HEK293T (cell line): ENCODE measurements at places on chromosomes 6 and 20.

DNA sequence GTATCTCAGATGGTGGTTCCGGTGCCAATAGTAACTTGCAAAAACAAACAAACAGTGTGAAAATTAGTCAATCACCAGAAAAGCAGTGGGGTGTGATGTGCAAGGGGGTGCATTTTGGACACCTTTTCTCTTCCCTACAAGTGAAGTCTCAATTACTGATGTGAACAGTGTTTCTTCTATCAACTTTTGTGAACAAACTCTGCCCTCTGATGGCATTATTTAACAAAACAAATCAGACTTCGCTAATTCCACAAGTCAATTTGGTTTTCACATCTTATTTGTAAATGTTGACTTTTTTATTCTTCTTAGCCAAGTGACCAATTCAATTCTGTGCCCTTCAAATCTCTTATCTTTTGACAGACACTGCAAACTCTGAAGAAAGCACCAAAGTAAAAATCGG, 212.2 kb downstream of the UST start:
- DNase-seq: no peak

GRCh38 chr20:36479938-36480337, 61.4 kb upstream of the MYL9 start:
- no peak for DNase-seq

DNA sequence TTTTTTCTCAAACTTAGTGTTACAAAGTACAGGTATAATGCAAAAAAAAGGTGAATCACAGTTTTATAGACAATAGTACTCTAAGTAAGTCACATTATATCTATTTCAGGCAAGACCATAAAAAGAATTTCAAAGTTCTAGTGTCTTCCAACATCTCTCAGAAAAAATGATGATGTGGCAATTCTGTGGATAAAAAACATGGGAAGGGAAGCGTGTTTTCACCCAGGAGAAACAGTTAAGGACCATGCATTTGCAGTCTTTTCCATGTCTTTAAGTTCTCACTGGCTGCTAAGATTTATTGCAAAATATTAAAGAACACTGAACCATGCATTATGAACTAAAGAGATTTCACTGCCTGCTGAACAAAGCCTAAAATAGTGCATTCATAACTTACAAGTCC, 1.8 kb downstream of the SSR1 start:
- DNase-seq: no peak

DNA sequence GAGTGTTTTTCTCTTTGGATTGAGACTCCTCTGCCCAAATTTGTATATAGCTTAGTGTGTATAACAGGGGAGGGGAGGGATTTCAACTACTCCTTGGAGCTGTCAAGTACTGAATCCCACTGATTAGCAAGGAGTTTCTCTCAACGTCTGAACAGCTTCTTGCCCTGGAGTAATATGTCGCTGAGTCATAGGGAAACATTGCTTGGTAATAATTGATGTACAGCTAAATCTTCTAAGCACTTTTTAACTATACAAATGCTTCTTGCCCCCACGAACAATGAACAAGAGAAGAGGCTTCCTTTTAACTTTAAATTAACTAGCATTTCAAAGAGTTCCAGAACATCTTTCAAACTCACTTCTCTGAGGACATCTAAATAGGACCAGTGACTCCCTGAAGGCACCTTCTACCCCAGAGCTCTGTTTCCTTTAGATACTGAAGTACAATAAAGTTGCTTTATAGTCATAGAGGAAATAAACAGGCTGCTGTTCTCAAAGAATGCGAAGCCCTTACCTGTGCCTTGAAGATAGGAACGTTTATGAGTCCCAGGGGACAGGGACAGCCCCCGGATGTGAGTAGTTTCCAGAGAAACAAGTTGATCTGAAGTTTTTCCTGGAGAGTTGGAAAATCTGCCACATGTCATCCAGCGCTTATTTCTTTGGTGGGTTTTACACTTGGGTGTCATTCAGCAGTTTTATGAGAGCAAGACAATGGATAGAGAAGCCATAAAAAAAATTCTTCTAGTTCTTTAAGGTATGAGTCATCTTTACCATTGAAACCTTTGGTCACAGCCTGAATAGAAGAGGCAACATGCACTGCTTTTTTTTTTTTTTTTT, 462.5 kb upstream of the BTBD3 start:
- no peak for DNase-seq

DNA sequence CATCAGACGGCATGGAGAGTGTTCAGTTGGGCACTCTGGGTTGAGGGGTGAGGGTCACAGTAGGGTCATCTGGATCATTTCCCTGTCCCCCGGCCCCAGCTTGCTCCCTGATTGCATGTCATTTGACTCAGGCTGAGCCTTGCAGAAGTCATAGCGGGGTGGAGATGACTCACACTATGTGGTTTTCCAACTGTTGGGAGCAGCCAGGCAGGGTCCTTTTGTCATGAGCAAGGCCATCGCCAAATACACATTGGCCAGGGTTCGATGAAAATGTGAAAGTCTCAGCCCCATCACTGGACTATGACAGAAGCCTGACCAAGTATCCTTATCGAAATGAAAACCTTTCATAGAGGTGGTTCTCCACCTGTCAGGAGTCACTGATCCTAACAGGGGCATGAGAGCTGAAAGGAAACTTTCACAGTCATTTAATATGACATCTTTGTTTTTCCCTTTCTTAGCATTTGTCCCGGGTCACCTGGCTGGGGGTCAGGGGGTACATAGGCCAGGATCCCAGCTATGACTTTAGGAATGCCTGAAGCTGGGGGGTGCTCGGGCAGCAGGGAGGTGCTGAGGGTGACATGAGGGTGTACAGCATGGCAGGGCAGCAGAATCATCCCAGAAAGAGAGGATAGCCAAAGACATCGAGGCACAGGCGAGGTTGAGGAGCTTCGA, 70.2 kb upstream of the CD93 start:
- DNase-seq: no peak

GRCh38 chr6:124722141-124722878, 239.9 kb upstream of the RNF217 start:
- DNase-seq: no peak

GRCh38 chr20:37914672-37915433, 11.9 kb downstream of the VSTM2L start:
- DNase-seq: peak; percentile 38

- no peak for DNase-seq
These were observed 138.0 kb upstream of the RREB1 start for GRCh38 chr6:6969761-6970223.

GRCh38 chr6:83127258-83127657, 59.8 kb downstream of the DOP1A start:
- no peak for DNase-seq

DNA sequence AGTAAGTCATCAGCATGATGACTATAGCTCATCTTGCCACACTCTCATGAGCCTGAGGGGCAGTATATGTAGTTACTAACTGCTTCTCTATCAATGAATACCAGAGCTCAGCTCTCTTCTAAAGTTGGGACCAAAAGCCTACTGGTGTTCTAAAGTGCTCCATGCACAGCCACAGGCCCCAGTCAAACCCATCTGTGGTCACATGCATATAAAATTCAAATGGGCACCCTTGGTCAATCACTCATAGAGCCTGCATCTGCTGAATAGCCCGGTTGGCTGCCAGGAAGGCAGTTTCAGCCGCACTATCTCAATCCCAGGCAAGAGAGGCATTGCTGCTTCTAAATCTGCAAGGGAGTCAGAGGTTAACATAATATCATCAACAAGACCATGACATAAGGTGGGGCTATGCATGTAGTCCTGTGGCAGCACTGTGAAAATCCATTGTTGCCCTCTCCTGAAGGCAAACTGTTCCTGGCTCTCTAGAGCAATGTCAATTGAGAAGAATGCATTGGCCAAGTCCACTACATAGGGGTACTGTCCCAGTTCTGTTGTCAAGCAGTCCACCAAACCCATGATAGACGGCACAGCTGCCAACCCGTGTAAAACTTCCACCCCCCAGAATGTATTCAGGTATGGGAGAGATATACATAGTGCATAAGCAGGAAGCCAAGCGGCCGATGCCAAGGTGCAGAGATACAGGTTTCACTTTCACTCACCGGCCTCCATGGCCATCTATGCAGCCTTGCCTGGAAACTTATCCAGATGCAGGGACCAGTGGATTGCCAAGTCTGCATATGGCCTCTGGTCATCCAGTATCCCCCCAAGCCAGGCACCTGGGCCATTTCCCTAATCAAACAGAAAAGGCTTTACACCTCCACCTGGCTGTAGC, 76.2 kb downstream of the ALDH8A1 start:
- no peak for DNase-seq

DNA sequence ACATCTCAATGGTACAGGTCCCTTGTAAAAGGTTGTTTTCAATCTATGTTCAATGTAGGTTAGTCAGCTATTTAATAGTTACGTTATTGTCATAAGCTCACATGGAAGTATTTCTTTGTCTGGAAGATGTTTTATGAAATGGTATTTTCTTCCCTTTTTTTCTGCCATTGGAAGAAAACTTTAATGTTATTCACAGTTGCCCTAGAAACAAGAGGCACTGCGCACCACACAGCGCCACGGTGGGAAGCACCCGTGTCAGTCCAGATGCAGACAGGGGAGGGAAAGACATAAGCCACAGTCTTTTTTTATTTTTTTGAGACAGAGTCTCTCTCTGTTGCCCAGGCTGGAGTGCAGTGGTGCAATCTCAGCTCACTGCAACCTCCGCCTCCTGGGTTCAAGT, 82.1 kb downstream of the GCNT2 start:
- DNase-seq: no peak

- no peak for DNase-seq
These were observed 43.4 kb downstream of the DLGAP4 start for GRCh38 chr20:36349384-36350170.

DNA sequence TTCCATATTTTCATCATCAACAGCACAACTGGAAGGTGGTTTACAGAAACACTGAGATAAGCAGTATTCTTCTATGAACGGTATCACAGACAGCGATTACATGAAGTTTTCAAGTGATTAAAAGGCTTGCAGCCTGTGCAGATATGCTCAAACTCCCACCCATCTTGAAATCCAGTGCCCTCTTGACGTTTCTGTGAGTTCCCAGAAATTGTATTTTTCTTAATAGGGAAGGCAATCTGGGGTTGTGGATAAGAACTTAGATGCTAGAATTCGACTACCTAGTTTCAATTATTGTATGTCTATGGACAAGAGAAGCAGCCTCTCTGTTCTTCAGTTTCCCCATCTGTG, 290.3 kb downstream of the ZNF217 start:
- no peak for DNase-seq

DNA sequence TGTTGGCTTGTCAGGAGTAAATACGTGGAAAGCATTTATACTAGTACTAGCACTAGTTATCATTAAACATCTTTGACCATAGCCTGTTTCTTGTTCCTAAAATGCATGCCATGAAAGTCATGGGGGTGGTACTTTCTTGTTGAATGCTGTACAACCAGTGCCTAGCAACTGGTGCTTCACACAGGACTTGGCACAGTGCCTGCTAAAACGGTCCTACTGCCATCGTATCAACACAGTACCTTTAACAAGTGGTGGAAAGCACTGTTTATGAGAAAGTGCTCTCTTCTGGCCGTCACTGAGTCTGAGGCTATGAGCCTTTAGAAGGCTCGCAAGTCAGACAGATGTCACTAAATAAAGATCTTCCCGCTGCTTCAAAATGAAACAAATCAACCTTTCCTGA, 21.6 kb downstream of the ZNFX1 start:
- no peak for DNase-seq

- no peak for DNase-seq
These were observed 437.1 kb downstream of the GRIK2 start for GRCh38 chr6:101830501-101831031.

DNA sequence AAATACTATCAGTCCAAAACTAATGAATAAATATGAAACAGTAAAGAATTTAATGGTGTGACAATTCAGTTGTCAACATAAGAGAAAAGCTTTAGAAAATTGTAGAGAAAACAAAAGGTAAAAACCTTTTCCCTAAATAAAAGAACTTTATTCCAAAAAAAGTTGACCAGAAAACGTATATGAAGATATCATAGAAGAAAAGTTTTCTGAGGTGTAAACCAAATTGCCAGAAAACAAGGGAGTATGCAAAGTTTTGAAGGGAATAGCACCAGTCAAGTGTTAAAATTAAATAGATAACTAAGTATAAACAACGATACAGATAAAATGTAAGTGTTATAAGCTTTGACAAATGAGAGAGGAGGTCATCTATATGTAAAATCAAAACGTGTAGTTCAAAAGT, 104.9 kb downstream of the HIVEP1 start:
- no peak for DNase-seq

- no peak for DNase-seq
These were observed 816.5 kb downstream of the BCKDHB start for GRCh38 chr6:80922916-80923455.

GRCh38 chr6:5462856-5463255, 201.5 kb downstream of the FARS2 start:
- DNase-seq: no peak

DNA sequence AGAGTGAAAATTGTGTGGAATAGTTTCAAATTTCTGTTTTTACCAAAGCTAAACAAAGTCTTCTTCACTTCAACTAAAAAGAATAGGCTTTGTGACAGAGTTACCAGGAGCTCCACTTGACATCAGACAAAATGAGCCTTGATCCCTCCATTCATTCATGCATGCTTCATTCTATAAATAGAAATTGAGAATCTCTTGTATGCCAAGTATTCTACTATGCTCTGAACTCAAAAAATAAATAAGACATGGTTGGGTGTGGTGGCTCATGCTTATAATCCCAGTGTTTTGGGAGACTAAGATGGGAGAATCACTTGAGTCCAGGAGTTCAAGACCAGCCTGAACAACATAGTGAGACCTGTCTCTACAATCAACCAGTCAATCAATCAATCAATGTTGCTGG, 236.6 kb upstream of the FAM83B start:
- no peak for DNase-seq

DNA sequence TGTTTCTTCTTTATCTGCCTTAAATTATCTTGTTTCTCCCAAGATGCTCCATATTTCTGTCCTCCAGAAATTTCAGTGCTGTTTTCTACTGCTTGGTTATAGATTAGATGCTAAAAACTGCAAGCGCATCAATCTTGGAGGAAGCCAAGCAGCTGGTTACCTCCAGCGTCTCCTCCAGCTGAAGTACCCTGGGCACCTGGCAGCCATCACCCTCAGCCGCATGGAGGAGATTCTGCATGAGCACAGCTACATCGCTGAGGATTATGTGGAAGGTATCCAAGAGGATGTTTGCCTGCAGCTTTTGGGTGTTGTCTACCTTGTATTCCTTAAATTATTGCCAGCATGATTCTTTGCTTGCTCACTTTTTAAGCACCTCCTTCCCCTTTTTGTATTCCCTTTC, 3.8 kb downstream of the ACTR5 start:
- no peak for DNase-seq

GRCh38 chr20:25012616-25013189, 20.2 kb upstream of the APMAP start:
- no peak for DNase-seq

DNA sequence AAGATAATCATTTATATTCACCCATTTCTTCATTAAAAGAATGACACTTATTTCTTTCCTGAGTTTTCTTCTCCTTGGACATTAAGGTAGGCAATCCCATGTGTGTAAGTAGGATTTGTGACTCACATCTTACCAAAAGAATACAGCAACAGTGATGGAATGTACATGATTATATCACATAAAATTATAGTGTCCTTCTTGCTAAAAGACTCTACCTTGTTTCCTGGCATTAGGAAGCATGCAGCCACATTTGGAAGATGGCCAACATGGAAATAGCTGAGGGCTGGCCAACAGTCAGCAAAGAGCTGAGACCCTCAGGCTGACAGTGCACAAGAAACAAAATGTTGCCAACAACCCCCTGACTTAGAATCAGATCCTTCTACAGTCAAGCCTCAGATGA, 327.9 kb upstream of the MARCKS start:
- no peak for DNase-seq

GRCh38 chr6:56771929-56772607, 129.4 kb upstream of the DST start:
- no peak for DNase-seq
